ENCODE measurements at places on chromosomes 7 and 10.

- no peak for DNase-seq
Observed at GRCh38 chr10:96656198-96656577, 64.1 kb downstream of the PIK3AP1 start.

DNA sequence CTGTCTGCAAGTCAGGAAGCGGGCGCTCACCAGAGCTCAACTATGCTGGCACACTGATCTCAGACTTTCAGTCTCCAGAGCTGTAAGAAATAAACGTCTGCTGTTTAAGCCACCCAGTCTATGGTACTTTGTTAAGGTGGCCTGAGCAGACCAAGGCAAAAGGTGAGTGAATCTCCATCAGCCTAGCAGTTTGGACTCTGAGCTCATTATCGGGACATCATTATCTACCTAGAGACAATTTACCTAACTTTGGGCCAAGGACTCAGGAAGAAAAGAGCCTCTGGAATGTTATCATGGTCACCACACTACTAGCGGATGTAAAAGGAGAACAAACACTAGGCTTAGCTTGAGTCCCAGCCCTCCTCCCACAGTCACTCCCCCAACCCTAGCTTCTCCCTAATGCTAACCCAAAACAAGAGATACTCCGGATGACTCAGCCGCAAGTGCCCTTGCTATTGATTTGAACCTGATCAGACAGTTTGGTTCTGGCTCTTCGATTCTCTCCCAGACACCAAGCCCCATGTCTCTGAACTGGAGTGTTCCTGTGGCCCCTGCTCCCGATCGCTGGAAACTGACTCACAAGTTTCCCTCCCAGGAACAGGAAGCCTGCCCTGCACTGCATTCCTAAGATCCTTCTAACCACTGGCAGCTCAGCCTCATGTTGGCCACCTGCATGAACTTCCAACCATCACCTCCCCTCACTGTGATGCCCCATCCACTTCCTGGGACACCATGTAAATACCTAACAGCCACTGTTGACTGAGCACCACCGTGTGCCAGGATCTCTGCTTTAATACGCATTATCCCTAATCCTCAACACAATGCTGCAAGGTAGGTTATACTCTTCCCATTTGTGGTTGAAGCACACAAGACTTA lies 34.5 kb downstream of the CREB3L2 start:
- no peak for DNase-seq

GRCh38 chr7:103962070-103962469 lies 27.4 kb downstream of the RELN start:
- no peak for DNase-seq

DNA sequence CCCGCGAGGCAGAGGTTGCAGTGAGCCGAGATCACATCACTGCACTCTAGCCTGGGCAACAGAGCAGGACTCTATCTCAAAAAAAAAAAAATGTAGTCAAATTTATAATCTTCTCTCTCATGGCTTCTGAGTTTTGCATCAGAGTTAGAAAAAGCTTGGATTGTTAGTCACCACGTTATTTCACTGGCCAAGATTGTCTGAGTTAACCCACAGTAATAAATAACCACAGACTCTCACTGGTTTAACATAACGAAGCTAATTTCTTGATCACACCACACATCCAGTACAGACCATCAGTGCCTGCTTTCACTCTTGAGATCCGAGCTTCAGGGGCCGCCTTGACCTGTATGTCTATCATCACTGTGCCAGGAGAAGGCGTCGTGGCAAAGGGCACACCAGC lies 116.8 kb upstream of the JCAD start:
- no peak for DNase-seq

- DNase-seq: no peak
Observed at GRCh38 chr10:78520737-78521430, 487.2 kb downstream of the RPS24 start.

DNA sequence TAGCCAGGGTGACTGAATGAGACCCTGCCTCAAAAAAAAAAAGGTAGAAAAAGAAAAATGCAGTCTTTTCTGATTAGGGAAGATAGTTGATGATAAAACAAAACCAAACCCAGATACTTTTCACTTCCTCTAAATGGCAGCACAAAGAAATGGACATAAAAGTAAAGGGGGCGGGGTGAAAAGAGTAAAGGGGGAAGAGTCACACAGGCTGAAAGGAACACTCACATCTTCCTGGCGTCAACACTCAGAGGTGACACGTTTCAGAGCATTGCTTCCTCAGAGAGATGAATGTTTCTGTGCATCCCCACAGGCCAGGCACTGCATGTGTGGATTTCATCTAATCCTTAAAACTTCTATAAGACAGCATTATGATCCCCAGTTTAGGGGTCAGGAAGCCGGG lies 81.2 kb downstream of the HIPK2 start:
- no peak for DNase-seq

DNA sequence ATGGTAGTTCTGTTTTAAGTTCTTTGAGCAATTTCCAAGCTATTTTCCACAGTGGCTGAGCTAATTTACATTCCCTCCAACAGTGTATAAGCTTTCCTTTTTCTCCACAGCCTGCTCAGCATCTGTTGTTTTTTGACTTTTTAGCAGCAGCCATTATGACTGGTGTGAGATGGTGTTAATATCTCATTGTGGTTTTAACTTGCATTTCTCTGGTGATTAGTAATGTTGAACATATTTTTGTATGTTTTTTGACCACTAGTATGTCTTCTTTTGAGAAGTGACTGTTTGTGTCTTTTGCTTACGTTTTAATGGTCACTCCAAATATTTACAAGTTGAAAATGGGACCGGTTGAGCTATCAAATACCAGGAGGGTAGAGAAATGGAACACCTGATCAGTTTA lies 20.4 kb downstream of the GNG11 start:
- no peak for DNase-seq

DNA sequence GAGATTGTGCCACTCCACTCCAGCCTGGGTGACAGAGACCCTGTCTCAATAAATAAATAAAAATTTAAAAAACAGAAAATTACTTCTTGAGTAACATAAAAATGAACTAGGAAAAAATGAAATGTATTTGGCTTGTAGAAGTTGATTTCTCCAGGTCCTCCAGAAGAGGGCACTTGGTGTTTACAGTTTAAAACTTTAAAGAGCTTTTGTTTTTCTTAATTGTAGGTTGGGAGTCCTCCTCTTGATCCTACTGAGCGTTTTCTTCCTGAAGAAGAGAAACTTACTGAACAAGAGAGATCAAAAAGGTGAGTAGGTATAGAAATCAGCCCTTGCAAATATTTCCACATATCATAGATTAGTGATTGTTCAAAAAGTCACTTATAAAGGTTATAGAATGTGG lies 16.2 kb downstream of the KIFBP start:
- DNase-seq: no peak
